ENCODE measurements at places on chromosomes 16 and 17.

DNA sequence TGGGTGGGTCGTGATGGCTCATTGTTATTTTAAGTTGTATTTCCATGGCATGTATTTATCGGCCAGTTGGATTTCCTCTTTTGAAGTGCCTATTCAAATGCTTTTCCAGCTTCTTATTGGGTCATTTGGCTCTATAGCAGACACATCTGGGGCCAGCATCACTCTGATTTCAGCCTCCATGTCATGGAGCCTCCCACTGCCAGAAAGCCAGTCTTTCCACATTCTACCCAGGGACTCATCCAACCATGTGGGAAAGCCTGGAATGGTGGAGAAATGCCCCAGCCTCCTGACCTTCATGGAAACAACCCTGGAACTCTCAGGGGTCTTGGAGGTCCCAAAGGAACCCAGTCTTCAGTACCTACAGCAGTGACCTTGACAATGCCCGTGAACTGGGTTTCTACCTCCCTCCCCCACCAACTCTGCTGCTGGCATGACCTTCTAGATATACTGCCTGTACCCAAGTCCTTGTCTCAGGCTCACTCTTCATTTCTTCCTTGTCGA lies 33.8 kb upstream of the ADGRG1 start:
- no peak for DNase-seq

GRCh38 chr17:71262586-71262985 lies 858.2 kb upstream of the SOX9 start:
- no peak for DNase-seq

DNA sequence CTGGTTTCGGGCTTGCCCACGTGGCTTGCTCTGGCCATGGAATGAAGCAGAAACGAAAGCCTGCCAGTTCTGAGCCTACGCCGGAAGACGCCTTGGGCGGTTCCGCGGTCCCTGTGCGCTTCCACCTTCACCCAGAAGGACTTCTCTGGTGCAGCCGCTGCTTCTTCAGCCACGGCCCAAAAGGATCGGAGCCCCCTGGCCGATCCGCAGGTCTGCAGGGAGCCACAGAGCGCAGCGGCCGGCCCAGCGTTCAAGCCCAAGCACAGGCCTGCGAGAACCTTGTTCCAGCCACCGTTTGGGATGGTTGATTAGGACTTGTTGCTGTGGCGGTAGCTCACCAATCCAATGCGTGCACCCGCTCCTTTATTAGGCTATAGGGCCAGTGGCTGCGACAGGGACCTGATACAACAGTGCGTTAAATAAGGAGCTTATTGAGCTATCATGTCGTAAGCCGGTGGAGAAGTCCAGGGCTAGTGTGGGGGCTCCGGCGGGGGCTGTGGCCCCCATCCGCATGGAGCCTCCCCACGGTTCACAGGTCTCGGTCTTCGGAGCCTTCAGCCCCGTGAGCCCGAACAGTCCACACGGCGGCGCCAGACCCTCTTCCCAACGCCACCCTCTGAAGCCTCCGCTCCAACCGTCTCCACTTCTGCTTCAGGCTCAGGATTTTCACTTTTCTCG lies 10.2 kb upstream of the MPP2 start:
- DNase-seq = no peak

DNA sequence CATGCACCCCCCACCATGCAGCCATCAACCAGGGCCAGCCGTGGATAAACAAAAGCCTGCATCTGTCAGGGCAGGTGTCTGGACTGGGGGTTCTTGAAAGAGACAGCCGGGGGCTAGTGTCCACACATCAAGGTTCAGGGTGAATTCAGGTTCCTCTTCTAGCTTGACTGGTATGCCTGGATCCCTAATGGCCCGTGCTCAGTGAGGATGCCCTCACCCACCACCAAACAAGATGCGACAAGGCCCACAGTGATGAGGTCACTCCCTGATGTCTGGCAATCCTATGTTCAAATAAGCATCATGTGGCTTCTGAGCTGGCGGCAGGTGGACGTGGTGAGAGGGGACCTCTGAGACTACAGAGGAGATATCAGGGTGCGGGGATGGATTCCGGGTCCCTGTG lies 64.6 kb downstream of the GOSR1 start:
- DNase-seq = no peak

- no peak for DNase-seq
Observed at GRCh38 chr17:59139939-59140338, 15.0 kb downstream of the SKA2 start.

DNA sequence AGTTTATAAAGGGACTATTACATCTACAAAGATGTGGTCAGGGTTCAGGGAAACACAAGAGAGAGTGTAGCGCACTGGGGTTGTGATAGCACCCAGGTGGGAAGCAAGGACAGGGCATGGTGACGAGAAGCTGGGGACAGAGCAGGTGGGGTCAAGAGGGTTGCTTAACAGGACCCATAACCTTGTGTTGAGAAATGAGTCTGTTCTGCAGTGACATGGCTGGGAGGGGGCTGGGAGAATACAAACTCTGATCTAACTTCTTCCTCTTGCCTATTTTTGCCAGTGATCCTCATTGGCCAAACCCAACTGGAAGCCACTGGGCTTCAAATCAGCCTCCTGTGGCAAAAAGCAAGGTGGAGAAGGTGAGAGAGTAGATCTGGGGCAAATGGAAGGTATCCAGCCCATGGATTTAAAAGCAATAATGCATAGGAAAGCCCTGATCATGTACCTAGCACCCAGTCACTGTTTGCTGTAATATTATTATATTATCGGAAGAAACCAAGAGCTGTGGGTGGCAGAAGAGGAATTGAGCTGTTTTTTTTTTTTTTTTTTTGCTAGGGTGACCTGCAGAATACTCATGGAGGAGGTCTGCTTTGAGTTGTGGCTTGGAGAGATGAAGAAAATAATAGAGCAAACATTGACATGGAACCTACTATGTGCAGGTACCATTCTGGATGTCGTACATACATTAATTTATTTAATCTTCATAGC lies 76.9 kb upstream of the ZFHX3 start:
- DNase-seq = no peak

DNA sequence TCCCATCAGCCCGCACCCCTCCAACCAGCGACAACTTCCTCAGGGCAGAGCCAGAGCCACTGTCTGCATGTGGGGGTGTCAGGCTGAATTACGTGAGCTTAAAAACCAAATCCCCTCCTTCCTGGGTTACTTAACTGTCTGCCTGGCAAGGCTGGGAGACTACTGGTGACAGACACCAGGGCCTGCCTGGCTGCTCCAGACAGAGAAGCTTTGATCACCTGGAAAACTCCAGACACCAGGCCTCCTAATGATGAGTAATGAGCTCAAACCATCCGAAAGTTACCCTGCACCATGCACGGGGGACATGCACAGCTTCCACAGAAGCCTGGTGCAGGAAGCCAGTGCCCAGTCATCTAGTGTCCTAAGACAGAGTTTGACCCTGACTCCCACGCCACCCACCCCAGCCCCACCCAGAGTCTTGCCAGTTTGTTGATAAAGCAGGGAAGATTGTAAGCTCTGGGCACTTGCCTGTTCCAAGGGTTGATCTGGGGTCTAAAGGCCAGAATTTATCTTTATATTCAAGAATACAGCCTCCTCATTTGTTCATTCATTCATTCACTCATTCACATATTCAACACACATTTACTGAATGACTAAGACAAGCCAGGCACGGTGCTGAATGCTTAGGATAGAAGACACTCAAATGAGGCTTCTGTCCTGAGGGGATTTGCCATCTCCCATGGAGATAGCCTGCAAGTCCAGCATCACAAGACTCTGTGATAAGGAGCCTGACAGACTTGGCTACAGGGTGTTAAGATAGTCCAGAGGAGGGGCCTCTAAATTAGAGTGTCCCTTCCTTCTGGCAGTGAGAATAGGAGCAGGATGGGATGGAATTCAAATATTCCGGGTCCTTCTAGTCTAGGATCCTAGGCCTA lies 7.2 kb upstream of the CCDC182 start:
- DNase-seq = no peak

- DNase-seq = no peak
Observed at GRCh38 chr16:55668340-55669281, 12.8 kb downstream of the SLC6A2 start.

GRCh38 chr16:55687802-55688201 lies 32.0 kb downstream of the SLC6A2 start:
- no peak for DNase-seq

GRCh38 chr17:33964344-33964979 lies 290.6 kb upstream of the CCL2 start:
- DNase-seq = peak; percentile 24

DNA sequence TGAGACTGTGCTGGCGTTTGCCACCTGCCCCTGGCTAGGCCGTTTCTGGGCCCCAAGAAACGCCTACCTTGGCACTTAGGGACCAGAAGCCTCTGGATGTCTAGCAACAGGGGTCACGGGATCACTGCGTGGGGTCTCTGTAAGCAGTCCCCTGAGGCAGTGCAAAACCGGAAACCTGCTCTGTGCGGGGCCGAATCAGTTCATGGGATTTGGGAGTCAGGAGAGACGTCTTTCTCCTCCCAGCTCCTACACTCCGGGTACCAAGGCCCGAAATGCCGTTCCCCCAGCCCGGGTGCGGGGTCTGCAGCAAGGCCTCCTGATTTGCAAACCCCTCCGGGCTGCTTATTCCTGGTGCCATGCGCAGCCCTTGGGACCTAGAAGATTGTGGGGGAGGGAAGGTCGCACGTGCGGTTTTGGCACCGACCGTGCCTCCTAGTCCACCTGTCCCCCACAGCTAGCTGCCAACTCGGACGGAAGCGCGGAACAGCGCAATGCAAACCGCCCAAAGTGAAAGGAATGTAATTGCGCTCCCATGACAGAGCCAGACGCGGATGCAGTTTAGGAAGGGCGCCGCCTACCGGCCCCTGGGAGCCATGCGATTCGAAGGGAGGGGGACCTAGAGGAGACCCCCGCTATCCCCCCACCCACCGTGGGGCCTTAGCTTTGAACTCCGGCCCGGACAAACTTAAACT lies 6.5 kb downstream of the IRX5 start:
- no peak for DNase-seq

DNA sequence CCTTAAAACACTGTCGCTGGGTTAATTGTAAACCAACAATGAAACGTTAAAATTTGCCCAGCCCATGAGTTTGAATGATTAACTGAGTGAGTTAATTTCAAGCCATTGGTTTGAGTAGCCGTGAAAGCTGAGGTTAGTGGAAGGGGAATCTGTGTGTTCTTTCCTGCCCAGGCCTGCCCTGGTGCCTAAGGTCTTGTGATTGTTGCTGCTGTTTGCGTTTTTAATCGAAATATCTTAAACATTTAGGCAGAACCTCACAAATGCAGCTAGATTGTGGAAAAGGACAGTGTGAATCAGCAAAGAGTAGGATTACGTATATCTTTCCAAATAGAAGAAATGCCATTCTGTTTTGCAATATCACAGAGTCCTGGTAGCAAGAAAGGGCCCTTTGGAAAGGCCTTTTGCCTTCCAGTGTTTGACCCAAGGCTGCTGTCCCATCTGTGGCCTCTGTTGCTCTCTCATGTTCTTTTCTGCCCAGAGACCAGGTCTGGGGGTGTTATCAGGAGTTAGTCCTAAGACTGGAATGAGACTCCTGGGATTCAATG lies 113.8 kb downstream of the MSI2 start:
- peak; percentile 14 for DNase-seq

DNA sequence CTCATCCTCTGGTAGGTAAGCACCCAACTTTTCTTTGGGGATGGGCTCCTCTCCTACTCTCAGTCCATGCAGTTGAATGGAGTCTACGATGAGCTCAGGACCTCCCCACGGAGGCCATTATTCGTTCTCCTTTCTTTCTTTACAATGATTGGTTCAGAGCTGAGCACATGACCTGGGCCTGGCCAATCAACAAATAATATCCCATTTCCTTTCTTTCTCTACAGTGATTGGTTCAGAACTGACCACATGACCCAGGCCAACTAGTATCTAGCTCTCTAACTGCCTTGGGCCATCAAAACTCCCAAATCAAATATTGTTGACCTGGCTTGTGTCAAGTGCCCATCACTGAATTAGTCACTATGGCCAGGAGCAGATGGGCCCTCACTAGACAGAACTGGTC lies 129.2 kb downstream of the USP31 start:
- DNase-seq = no peak

DNA sequence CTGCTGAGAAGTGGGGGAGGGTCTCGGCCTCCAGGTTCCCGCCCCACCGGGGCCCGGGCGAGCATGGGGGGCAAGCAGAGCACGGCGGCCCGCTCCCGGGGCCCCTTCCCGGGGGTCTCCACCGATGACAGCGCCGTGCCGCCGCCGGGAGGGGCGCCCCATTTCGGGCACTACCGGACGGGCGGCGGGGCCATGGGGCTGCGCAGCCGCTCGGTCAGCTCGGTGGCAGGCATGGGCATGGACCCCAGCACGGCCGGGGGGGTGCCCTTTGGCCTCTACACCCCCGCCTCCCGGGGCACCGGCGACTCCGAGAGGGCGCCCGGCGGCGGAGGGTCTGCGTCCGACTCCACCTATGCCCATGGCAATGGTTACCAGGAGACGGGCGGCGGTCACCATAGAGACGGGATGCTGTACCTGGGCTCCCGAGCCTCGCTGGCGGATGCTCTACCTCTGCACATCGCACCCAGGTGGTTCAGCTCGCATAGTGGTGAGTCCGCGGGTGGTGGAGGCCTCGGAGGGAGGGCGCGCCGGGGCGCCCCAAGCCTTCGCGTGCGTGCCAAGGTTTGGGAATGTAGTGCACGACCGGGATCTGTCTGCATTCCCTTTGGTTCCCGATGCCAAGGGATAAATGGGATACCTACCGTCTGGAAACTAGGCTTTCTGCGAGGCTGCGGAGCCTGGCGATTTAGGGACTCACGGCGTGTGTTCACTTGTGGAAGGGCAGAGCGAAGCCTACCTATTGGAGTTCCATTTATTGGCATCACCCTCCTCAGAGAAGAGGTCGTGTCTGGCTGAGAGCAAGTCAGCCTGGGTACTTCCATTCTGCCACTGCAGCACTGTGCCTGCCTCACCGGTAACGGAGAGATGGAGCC lies 1.0 kb downstream of the ZNRF1 start:
- peak; percentile 7 for DNase-seq

DNA sequence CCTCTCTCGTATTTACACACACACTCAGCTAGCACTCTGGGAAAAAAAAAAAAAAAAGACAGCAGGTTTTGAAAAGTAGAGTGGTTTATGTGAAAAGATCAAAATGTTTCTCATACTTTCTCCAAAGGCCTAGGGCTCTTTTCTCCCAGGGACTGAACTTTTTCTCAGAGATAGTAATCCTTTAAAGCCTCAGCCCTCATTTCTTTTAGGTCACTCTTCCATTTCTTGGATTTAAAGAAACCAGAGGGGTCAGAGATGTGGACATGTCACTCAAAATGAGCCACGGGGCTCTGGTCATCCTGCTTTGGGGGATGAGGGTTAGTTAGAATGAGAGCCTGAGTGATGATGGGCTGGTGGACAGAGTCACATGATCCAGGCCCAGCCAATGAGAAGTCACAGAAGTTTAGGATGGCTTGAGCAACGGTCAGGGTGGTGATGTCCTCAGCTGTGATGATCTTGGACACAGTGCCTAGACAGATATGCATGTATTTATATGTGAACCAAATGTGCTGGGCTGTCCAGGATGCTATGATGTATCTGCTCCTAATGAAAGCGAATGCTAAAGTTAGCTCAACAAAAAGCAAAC lies 33.7 kb upstream of the AXIN2 start:
- DNase-seq = no peak
